NCI-H446 treated with DMSO at 0.1 percent for 48 hours (cell line): ENCODE measurements at places on chromosomes 12 and 14.

DNA sequence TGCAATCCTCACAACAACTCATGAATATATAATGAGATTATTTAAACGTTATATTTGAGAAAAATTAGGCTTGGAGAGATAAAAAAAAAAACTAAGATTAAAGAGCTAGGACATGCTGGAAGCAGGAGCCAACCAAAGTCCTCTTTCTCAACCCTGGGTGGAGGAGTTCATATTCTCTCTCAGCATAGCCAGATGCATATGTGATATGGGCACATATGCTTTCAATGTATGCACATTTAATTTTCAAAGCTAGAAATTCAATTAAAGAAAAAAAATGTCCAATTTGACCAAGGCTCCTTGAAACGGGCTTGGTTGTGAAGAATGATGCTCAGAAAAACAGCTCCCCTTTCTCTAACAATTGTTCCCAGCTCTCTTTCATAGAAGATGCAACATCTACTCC, 61.9 kb upstream of the GRIP1 start:
- DNase-seq: no peak

DNA sequence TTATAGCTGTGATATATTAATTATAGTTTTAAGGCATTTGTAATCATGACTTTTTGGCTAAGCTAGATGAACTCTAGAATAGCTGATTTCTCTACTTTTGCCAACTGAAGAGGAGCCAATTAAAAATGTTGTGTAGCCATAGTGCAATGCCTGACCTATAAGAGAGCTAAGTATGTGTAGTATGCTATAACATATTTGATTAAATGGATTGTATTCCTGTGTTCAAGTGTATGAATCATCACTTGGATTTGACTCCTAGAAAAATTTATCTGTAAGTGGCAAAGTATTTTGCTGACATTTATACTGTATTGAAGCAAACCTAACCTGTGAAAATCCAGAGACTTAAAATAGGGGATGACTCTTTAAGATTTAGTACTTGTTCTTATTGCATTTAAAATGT, 34.2 kb downstream of the PCNX4 start:
- no peak for DNase-seq

- DNase-seq: no peak
Measured at GRCh38 chr12:54010053-54010971, 1.5 kb downstream of the HOXC8 start.

DNA sequence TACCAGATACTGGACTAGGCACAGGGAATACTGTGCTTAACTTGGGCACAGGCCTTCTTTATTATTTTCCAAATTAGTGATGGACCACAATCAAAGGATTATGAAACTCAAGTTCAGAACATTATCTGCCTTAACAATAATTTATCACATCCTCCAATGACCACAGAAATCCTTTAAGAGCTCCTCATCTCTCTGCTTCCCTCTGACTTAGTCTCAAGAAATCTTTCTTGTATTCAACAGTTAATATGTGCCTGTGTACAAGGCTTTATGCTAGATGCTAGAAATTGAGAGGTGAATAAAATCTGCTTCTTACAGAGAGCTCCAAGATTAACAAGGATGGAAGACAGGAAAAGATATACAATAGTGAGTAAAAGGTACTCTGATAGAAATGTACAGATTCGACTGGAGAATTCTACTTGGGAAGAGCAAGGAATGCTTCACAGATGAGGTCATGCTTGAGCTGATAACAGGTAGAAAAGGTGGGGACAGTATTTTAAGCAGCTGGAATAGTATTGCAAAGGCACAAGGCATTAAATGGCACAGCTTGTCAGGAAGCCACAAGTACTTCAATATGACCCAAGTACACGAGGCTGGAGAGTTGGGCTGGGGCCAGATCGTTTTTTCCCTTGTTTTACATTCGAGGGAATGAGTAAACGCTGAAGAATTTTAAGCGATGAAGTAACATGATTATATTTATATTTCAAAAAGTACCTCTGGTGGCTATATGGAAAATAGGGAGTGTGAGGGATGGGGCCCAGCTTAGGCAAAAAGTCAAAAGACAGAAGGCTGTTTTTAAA, 55.1 kb upstream of the ARID2 start:
- no peak for DNase-seq

GRCh38 chr12:59007620-59008019, 87.3 kb upstream of the LRIG3 start:
- no peak for DNase-seq

DNA sequence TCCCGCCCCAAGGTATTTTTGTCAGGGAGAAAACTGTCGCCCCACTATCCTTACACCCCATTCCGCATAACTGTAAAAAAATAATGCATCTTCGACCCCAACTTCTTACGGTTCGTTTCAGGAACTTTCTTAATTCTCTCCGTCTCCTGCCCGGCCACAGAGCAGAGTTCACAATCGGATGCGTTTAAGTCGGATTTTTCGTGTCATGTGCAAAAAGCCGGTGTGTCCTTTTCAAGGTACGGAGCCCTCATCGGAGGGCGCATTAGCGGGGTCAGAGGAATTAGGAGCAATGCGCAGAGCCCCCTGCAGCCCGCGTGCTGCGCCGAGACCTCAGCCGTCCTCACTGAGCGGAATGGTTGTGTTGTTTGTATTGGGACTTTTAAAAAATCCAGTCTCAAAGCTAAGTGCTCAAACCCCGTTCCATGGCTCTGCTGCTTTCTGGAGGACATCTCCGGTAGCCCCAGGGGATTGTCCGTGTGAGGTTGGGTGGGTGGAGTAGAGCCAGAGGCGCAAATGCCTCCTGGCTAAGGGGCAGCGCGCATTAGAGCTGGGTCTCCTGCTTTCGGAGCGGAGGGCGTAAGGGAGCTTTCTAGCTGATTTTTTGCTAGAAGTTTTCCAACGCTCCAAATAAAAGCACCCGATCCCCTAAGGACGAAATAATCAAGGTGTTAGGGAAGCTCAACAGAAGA, 3.9 kb upstream of the GSC start:
- DNase-seq: no peak

DNA sequence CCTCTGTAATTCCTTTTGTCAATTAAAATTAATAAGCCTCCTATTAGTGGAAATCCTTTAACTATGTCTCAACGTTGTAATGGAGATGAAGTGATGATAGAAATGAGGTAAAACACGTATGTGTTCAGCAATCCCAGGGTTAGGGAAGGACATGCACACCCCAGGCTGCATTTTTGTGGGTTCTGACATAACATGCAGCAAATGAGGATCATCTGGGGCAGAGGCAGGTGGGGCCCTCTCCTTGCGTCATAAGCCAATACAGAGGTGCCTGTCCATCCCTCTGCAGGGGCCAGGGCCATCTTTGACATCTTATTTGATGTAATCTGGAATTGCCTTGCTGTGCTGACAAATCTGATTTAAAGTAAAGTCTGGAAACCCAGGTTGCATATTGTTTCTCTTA, 73.2 kb downstream of the MYRFL start:
- DNase-seq: no peak

DNA sequence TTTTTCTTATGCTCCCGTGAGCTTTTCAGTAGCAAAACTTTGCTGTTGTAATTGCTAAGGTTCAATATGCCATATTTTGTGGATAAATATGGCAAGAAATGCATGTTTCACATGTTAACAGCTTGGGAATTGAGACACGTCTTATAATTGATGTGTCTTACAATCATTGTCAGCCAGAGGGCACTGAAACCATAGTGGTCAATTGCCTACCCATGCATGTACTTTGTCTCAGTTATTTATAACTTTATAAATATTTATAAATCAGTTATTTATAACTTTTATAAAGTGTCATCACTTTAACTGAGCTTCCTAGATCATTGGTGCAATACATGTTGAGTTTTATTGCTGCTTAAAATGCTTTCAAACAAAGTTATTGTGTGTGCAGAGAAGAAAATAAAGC, 82.0 kb downstream of the CATSPERB start:
- no peak for DNase-seq
